ENCODE measurements at places on chromosomes 1 and 21.

GRCh38 chr1:211589782-211590721 is 11.1 kb upstream of the SLC30A1 start:
- DNase-seq: no peak

GRCh38 chr1:4016351-4017130 is 116.5 kb upstream of the C1orf174 start:
- no peak for DNase-seq

- no peak for DNase-seq
Observed at GRCh38 chr1:172609528-172609927, 49.4 kb upstream of the FASLG start.

DNA sequence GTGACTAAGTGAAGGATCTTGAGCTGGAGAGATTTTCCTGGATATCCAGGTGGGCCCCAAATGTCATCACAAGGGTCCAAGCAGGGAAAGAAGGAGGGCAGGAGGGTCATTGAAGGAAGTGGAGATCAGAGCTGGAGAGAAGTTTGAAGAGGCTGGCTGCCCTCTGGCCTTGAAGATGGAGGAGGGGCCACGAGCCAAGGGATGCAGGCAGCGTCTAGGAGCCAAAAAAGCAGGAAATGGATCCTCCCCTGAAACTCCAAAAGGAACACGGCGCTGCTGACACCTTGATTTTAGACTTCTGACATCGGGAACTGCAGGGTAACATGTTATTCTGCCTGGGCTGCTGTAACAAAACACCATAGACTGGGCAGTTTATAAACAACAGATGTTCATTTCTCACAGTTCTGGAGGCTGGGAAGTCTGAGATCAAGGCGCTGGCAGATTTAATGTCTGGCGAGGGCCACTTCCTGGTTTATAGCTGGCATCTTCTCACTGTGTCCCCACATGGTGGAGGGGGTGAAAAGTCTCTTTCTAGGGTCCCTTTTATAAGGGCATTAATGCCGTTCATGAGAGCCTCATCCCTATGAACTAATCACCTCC is 28.8 kb upstream of the ZBTB21 start:
- no peak for DNase-seq

GRCh38 chr21:21096956-21097355 is 98.7 kb downstream of the NCAM2 start:
- DNase-seq: no peak

DNA sequence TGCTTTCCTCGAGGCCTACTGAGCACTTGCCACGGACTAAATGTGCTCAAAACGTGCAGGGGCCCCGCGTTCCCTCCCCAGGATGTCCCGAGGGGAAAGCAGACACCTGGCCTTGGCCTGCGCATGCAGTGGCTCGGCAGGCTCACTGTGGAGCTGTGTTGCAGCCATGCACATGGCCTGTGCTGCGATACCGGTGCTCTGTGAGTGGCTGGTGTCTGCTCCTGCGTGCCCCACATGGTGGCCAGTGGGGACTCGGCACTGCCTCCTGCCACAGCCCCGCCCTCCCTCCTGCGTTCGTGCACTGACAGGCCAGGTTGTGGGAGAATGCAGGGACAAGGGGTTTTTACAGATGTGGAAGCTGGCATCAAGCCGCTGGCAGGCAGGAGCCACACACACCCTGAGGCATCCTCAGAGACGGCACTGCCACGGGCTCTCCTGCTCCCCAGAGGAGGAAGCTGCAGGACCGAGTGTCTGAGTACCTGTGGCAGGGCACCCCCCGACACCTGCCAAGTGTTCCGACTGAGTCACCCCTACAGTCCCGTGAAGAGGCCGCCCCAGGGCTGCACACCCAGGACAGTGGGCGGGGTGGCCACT is 16.9 kb upstream of the PTTG1IP start:
- no peak for DNase-seq

GRCh38 chr1:60234776-60235175 is 161.2 kb upstream of the C1orf87 start:
- DNase-seq: no peak

GRCh38 chr1:107526524-107527198 is 385.8 kb downstream of the NTNG1 start:
- DNase-seq: no peak

DNA sequence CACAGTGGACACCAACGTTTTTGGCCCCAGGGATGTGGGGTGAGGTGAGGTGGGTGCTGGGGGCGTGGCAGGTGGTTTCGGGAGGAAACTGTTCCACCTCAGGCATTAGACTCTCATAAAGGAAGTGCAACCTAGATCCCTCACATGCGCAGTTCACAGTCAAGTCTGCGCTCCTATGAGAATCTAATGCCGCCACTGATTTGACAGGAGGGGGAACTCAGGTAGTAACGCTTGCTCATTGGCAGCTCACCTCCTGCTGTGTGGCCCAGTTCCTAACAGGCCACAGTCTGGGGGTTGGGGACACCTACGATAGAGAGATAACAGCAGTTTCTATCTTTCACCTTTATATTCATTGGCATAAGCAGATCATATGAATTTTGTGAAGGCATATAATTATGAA is 347.1 kb downstream of the VAV3 start:
- no peak for DNase-seq

DNA sequence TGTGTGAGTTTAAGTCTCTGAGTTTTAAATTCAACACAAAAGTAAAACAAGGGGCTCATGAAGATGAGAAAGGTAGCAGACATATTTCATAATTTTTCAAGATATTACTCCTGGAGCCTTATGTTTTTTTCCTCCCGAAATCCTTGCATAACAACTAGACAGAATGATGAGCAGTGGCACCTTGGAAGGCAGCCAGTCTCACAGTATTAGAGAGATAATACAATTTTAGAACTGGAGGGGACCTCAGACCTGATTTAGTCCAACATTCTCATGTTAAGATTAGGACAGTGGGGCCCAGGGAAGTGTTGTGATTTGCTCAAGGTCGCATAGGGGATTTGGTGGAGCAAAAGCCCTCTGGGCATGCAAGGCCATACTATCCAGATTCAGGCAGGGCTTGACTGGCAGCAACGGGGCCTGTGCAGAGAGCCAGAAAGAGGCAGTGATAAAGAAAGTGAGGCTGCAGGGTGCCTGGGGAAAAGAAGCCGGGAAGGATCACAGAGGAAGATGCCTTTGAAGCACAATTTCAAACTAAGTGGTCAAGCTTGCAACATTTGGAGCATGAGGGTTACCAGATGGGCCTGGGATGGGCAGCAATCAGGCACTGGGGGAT is 31.4 kb upstream of the BCL9 start:
- DNase-seq: no peak

DNA sequence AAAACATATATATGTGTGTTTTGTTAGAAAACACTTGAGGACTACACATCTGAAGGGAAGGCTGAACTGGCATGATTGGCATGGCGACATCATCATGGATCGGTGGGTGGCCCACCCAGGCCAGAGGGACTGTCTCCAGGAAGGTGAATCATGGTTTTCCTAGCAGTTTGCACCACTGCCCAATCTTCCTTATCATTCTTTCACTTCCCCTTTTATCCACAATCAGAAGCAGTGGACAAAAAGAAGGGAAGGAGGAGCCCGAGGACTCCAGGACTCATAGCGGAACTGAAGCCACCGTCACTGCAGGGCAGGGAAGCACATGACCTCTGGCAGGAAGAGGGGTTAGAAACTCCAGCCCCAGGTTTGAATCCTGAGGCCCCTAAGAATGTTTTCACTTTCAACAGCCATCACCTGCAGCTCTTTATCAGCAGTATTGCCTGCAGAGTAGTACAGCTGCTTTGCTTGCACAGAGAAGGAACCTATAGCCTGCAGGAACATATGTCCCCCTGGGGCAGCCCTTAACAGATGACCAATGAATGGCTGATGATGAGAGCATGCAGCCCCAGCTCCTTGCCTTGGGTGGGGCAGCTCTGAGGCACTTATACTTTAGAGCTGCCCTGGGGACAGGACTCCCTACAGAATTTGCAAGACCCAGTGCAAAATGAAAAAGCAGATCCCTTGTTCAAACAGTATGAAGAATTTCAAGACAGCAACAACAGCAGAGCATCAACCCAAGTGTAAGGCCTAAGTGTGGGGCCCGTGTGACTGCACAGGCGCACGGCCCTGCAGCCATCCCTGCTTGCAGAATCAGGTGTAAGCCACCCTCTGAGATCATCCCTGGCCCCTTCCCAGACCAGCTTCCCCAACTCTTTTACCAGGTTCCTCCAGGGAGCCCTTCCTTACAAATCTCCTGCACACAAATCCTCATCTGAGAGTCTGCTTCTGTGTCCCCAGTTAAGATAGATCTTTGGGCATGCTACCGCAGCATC is 241.8 kb upstream of the IRF2BP2 start:
- no peak for DNase-seq

DNA sequence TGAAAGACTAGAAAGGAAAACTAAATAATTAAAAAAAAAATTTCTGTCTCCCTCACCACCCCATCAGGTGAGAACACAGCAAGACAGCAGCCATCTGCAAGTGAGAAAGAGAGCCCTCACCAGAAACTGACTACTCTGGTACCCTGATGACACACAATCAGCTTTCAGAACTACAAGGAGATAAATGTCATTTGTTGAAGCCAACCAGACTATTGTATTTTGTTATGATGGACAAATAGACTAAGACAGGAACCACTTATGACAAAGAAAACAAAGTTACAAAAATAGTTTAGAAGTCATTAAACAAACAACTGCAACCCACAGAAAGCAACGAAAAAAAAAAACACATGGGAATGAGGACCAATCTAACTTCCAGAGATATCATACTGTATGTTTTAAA is 98.3 kb downstream of the FAF1 start:
- DNase-seq: no peak

DNA sequence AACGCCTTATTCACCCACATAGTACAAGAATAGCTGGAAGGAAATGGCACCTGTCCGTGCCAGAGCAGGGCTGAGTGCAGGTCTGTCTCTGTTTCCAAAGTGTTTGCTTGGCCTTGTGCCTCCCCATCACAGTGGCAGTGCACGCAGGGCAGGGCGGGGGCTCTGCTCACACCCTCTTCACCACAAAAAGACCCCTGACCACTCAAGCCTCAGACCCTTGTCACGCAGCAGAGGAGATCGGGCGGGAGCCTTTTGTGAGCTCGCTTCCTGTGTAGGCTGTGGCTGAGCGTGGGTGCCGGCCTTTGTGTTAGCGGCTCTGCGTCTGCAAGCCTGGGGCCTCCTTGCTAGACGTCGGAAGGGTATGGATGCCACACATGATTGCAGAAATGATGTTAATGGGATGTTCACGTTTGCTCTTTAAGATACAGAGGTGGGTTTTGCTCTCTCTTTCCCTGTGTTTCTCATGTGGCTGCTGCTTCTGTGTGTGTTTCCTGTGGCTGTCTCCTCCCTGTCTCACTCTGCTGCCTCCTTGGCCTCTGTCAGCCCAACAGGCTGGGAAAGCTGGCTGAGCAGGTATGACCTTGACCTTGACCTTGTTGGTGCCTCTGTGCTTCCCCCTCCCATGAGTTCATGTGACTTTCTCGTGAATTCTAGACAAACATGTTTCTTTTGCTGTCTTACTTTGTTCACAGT is 45.4 kb downstream of the S100B start:
- DNase-seq: no peak

- no peak for DNase-seq
Observed at GRCh38 chr1:155035936-155036335, 2.3 kb downstream of the DCST1 start.
